Astrocyte of the spinal cord (primary cell): ENCODE measurements at places on chromosomes 4 and X.
A peak's percentile ranks its signal among the peaks of the same experiment; 100 is the strongest.

- no peak for DNase-seq
Observed at GRCh38 chr4:93775551-93775950, 53.0 kb upstream of the ATOH1 start.

- no peak for DNase-seq
Observed at GRCh38 chr4:54296548-54297203, 67.6 kb downstream of the PDGFRA start.

- DNase-seq = no peak
Observed at GRCh38 chr4:30821275-30821674, 101.1 kb downstream of the PCDH7 start.

GRCh38 chr4:168908093-168908492, 102.0 kb downstream of the CBR4 start:
- peak; percentile 76 for DNase-seq

- DNase-seq = no peak
Observed at GRCh38 chr4:2395584-2395983, 22.9 kb downstream of the ZFYVE28 start.

GRCh38 chr4:123739806-123740205, 343.2 kb downstream of the SPRY1 start:
- no peak for DNase-seq

DNA sequence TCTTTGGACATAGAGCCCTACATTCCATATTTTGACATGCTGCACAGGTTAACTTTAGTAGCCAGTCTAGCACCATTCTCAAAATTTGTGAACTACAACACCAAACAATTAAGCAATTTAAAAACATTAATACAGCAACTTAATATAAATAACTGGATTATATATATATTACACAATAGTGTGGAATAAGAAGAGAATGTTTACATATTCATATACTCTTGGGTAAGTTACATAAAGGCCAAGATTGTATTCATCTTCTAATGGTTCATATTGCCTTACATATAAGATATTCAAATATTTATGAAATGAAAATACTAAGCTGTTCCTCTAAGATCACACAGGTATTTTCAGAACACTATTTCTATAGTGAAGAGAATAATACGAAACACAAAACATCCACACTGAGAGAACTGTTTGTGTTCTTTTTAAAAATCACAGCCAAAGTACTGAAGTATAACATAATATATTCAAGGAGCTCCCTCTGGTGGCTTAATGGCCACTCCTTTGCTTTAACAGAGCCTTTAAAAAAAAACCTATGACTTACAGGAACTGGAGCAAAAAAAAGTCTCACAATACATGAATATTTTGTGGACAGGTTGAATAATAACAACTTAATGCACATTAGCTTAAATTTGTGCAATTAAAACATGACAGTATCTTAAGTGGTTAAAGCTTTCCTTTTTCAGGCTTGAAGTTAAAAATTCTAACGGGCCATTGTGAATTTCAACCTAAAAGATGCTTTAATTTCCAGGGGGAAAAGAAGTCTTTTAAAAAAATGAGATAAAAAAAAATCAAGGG, 46.2 kb downstream of the NEK1 start:
- peak; percentile 78 for DNase-seq

GRCh38 chrX:46876901-46877300, 35.3 kb upstream of the JADE3 start:
- no peak for DNase-seq

- DNase-seq = no peak
Observed at GRCh38 chrX:150599226-150599625, 30.8 kb downstream of the MTM1 start.

DNA sequence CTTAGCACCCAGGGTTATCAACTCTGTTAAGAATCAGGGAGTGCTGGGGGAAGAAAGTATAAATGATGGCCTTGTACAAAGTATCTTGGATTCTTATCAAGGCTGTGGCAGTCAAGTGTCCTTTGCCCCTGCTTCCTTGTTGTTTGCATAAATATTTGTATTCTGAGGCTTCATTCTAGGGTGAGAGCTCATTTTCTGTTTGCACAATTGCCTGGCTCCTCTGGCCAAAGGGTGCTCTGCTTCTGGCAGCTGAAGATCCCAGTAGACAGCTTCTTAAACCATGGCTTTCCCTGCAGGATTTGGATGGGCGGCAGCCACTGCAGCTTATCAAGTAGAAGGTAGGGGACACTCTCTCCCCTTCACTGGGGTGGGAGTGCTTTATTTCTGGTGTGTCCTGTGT, at the start of gene GBA3:
Gene GBA3, plus strand, starts transcription at position 202 of the 400 bp plus-strand sequence.
- no peak for DNase-seq

- DNase-seq = no peak
Observed at GRCh38 chr4:151673908-151674520, 86.8 kb downstream of the GATB start.

DNA sequence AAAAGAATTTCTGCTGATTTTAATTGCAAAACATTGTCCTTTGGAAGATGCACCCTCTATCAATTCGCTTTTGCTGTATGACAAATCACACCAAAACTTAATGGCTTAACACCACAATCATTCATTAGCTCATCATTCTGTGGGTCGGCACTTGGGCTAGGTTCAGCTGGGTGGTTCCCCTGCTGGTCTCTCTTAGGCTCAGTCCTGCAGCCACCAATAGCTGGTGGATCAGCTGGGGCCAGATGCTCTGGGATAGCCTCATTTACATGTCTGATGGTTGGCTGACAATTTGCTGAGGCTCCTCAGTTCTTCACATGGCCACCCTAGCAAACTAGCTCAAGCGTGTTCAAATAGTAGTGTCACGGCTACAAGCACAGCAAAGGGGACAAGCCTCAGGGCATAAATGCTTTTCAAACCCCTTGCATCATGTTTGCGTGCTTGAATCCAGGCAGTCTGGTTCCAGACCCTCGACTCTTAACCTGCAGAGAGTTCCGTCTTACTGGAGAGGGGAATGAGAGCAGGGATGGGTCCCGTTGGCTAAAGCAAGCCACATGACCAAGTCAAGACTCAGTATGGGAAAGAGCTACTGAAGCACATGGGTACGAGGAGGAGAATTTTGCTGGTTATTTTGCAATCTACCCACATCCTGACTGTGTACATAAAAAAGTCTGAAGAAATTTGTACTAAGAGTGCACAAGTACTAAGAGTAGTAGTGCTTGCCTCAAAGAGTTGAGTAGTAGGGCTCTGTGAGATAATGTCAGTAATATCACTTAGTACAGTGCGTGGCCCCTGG, 7.5 kb upstream of the ACSL1 start:
- DNase-seq = no peak

GRCh38 chrX:11287505-11287904, 5.7 kb upstream of the AMELX start:
- no peak for DNase-seq

GRCh38 chr4:94011190-94011589, 182.6 kb downstream of the ATOH1 start:
- no peak for DNase-seq

DNA sequence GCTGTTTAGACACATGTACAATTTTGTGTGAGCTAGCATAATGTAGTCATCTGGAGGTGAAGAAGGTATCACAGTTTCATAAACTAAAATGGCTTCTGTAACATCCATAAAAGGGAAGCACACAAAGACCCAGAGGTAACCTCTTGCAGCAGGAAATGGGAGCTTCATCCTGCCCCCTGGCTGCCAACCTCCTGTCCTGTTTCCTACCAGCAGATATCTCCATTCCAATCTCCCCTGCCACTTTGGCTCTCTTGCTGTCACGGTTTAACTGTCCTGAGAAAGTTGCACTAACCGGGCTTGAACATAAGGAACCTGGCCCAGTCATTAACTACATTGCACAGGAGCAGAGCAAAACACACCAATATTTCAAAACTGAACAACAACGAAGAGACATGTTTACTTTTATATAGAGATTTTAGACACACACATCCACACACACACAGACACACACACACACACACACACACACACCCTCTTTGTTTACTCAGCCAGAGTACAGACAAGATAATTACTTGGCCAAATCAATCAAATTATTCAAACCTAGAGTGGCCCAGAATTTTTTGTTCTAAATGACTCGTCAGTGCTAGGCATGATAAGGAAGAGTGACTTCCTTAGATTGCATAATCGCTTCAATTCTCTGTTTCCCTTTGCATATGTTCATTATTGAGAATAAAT, 24.2 kb downstream of the MID2 start:
- no peak for DNase-seq

GRCh38 chr4:6687947-6688878, 5.5 kb upstream of the S100P start:
- no peak for DNase-seq

- peak; percentile 21 for DNase-seq
Observed at GRCh38 chr4:151304755-151305154, 20.6 kb downstream of the SH3D19 start.

DNA sequence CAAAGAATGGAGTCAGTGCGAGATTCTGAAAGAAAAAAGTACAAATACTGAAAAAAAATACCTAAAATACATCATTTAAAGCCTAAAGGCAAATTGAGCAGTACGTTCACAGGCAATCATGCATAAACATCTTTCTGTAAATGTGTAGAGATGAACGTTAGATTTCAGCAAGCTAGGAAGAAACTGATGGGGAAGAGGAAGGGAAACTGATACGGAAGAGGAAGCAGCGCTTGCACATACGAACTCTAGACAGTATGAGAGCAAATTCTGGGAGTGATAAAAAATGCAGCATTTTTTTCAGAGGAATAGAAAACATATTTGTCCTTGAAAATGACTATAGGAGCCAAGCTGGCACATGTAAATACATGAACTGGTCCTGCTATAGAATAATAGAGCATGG, 9.4 kb downstream of the ANKRD50 start:
- no peak for DNase-seq

DNA sequence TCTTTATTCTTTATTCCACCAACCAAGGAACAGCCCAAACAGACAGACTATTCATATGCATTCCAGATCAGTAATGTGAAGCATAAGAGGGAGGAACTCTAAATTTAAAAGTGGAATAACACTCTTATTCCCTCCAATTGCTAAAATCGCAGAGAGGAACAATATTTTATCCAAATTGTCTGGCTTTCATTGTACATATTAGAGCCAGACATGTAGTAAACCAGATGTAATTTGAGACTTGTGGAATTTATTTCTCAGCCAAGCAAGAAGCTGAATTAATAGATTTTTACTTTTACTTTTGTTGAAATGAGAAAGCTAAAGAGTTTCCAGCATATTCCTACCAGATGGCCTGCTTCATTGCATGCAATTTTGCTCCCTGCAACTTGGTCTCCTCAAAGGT, 674.6 kb upstream of the SLIT2 start:
- DNase-seq = peak; percentile 7

- DNase-seq = no peak
Observed at GRCh38 chr4:45679411-45679810, 444.4 kb downstream of the GABRG1 start.

DNA sequence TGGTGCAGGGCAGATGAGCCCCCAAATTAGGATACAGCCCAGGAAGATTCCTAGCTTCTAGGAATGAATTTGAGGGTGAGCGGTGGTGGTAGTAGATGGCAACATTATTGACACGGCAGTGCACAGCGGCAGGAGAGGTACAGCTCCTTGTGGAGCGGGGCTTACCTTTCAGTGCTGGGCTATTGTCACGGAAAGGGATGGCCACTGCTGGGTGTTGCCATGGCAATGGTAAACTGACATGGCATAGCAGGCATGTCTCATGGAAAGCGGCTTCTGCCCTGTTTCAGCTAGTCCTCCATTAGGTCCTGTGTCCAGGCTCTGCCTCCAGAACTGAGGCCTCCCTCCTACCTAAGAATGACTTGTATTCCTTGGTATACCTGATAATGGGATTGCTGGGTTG, 81.8 kb upstream of the WDR1 start:
- no peak for DNase-seq
